Activated CD8-positive, alpha-beta T cell treated with anti-CD3 and anti-CD28 coated beads for 36 hours (primary cell): ENCODE measurements at places on chromosomes 4 and X. TPM values are rescaled to one million over a fixed set of nuclear protein-coding genes. Genes with fewer than 3 reads are reported as not detected.

GRCh38 chr4:154049457-154050181 is 260.7 kb upstream of the SFRP2 start:
- peak; percentile 16 for DNase-seq

DNA sequence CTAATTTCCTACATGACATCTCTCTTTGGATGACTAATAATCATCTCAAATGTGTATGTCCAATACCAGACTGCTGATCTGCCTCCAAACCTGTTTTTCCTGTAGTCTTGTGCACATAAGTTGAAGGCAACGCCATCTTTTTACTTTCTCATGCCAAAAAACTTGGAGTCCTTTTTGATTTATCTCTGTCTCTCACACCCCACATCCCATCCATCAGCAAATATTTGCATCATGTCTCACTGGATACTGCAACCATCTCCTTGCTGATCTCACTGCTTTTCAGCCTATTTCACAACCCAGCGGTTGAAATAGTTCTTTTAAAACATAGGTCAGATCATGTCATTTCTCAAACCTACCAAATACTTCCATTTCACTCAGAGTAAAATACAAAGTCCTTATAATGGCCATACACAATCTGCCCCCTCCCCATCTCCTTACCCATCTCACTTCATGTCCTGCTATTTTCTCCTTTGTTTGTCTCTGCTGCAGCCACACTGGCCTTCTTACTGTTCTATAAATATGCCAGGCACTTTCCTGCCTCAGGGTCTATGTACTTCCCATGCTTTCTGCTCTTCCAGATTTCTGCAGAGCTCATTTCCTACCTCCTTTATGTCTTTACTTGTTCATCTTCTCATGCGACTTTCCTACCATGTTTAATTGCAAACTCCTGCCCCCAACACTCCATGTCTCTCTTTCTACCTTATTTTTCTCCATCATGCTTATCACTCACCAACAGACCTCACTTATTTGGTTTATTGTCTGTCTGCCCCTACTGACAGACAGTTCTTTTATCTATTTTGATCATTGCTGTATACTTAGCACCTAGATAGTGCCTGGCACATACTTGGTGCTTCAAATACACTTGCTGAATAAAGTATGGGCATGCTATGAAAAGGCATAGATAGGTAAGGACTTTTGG is 98.8 kb downstream of the ANXA3 start:
- DNase-seq: no peak

- peak; percentile 73 for DNase-seq
These were observed 10.3 kb downstream of the CYP4V2 start for GRCh38 chr4:186201535-186202230.

The ARAP2 gene
- total RNA-seq: 31.0 TPM
